ENCODE measurements at places on chromosomes 4 and X.

- no peak for DNase-seq
Observed at GRCh38 chr4:27016551-27016950, 155.9 kb downstream of the STIM2 start.

- DNase-seq, result no peak
Observed at GRCh38 chr4:101393256-101393655, 45.9 kb upstream of the PPP3CA start.

- DNase-seq, result no peak
Observed at GRCh38 chr4:102454268-102454667, 46.9 kb upstream of the NFKB1 start.

- no peak for DNase-seq
Observed at GRCh38 chr4:105158837-105159236, 12.2 kb downstream of the TET2 start.

DNA sequence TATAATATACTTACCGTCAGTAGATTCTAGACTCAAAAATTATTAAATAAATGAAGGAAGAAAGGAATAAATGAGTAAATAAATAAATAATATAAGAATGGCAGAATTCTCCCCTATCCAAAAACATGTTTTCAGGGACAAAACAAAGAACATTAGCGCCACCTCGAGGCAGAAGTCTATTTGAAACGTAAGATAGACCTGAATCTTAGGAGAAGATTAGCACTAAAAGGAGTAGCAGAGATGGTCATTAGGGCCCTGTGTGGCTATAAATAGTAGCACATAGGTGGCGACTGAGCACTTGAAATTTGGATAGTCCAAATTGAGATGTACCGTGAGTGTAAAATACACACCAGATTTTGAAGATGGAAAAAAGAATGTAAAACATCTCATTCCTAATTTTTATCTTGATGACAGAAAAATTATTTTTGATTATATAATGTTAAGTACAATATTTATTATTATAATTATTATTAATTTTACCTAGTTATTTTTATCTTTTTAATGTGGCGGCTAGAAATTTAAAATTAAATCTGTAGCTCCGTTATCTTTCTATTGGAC, 24.3 kb upstream of the SRD5A3 start:
- peak; percentile 47 for DNase-seq

GRCh38 chr4:26533685-26534084, 43.4 kb upstream of the CCKAR start:
- DNase-seq, result no peak

DNA sequence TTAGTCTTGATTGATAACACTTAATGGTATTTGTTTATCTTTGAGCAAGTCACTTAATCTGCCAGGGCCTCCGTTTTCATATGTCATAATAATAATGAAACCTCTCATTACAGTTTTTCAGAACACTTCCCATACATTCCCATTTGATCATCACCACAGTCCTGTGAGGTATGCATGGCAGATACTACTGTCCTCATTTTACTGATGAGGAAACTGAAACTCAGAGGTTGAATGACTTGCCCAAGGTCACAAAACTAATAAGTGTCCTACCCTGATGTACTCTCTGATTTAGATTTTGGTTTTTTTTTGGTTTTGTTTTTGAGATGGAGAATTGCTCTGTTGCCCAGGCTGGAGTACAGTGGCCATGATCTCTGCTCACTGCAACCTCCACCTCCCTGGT, 25.7 kb downstream of the ZFX start:
- DNase-seq, result no peak

- DNase-seq, result no peak
Observed at GRCh38 chr4:147913137-147913536, 181.2 kb downstream of the ARHGAP10 start.

- no peak for DNase-seq
Observed at GRCh38 chrX:69323786-69324720, 158.8 kb upstream of the PJA1 start.

DNA sequence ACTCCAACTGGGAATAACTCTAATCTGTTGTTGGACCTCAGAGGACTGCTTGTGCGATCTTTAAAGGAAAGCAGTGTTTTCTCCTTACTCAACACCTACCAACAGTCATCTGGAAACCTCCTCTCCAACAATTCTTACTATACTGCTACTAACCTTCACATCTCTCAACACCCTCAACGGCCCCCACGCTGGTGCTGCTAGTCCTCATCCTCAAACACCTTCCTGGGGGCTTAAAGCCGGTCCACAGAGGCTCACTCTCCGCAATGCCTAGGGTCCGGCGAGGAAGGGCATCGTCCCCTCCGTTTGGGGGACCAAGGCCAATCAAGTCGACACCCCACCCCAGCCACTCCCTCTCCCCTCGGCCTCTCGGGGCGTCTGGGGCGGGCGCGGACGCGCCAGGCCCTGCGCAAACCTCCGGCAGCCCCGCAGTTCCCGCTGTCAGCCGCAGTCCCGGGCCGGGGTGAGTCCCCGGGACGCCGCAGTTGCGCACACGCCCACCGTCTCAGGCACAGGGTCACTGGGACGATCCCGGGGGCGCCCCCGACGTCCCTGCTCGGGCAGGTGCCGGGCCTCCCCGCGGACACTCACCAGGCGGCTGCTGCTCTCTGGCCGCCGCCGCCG, 418 bp downstream of the TAB3 start:
- peak; percentile 8 for DNase-seq

GRCh38 chr4:34932591-34932990, 1311.7 kb downstream of the ARAP2 start:
- DNase-seq, result no peak

DNA sequence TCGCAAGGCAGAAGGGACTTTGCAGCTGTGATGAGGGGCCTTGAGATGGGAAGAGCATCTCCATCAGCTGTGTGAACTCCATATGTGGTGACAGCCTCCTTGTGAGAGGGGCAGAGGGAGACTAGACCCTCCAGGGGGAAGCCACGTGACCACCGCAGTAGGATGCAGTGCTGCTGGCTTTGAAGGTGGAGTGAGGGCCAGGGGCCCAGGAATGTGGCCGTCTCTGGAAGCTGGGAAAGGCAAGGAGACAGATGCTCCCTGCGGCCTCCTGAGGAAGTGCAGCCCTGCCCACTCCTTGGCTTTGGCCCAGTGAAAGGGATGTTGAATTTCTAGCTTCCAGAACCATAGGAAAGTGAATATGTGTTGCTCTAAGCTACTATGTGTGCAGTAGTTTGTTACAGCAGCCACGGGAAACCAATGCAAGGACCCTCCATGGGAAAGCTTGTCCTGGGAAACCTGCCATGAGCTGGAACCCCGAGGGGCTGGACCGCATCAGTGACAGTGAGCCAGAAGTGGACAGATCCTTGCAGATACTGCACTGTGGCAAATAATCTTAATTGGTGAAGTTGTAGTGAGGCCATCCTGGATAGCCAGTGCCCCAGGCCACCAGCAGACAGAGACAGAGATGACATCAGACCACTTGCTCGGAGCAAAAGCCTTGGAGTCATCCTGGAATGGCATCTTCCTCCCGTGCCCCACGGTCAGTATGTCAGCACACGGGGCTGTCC, 35.4 kb upstream of the SORCS2 start:
- no peak for DNase-seq

DNA sequence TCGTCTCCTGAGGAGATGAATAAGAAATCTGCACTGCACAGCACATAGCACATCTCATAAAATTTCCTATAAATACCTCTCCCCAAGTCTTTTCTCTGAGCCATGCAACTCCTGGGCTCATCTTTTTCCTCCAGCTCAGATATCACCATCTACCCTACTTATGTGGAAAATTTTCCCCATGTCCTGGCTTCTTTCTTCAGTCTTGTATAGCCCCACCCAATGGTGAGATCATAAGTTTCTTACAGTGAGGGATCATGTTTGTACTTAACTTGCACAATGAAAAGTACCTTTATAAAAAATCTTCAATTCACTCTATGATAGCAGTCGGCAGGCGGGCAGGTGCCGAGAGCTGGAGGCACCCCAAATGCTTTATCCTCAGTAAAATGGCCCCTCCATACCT, 198.6 kb upstream of the S100G start:
- no peak for DNase-seq

- DNase-seq, result no peak
Observed at GRCh38 chr4:172809319-172809718, 359.3 kb upstream of the GALNT7 start.

GRCh38 chr4:151658959-151659600, 101.7 kb downstream of the GATB start:
- DNase-seq, result no peak

- no peak for DNase-seq
Observed at GRCh38 chr4:146932116-146932515, 13.5 kb downstream of the TTC29 start.

GRCh38 chr4:59525885-59526284, 1674.2 kb upstream of the ADGRL3 start:
- no peak for DNase-seq

GRCh38 chrX:39654952-39655351, 442.8 kb downstream of the BCOR start:
- DNase-seq, result no peak

- no peak for DNase-seq
Observed at GRCh38 chrX:45363596-45363995, 162.9 kb upstream of the DIPK2B start.

- no peak for DNase-seq
Observed at GRCh38 chr4:89268679-89269078, 38.9 kb downstream of the GPRIN3 start.

GRCh38 chrX:38799995-38800580, 1.2 kb upstream of the MID1IP1 start:
- no peak for DNase-seq

DNA sequence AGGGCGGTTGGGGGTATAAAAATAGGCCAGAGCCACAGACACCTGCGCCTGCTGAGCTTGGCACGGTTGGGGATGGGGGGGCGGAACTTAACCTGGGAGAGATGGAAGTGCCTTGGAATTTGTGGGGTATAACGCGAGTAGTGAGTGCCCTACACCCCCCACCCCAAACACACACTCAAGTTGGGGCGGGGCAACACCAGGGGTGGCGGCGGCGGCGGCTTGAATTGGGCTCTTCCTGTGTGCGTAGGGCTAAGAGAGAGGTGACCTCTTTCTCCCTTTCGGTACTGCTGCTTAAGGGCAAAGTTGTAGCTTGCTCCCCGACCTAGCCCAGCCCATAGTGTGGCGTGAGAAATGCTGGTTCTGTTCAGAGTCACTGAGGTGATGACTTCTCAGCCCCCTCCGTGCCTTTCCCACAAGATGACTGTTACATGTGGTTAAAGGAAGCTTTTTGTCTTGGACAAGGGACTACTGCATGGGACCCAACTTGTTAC, 839 bp downstream of the STK26 start:
- peak; percentile 41 for DNase-seq

GRCh38 chrX:112866175-112866574, 25.5 kb upstream of the AMOT start:
- no peak for DNase-seq

DNA sequence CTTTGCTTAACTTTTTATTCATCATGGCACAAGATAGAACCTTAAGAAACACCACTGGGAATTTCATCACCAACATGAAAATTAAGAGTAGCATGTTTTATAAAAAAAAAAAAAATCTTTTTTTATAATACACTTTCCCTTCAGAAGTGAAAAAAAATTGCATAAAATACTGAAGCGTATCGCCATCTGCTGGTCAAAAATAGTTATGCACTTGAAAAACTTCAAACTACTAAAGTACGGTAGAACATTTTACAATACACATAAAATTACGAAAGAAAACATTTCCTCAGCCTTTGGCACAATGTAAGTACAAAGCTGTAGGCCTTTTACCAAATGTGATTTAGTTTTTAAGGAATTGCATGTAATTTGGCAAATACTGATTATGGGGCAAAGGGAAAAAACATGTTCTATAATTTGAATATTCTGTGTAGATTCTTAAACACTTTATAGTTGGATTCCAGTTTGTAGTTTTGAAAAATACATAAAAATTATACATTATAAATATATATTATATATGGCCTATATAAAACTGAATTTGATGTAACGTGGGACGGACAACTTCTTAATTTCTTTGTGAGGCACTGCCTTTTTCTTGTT, 26.5 kb downstream of the HCCS start:
- DNase-seq, result no peak

DNA sequence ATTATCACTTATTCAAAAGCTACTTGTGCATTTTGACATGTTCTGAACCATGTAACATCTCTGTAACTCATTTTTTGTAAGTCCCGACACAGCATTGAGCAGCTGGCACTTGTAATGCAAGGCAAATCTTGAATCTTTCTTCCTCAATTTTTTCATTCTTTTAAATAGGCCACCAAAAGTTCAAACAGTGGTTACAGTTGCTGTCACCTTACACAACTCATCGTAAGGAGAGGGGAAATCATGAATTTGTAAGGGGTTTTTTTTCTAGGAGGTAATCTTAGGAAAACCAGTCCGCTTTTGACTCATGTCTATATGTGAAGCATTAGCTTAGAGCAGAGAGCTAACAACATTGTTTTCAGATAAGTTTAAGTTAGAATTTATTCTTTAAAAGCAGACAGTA, 124.5 kb downstream of the PDLIM5 start:
- no peak for DNase-seq

GRCh38 chrX:21438792-21439191, 64.6 kb downstream of the CNKSR2 start:
- no peak for DNase-seq

DNA sequence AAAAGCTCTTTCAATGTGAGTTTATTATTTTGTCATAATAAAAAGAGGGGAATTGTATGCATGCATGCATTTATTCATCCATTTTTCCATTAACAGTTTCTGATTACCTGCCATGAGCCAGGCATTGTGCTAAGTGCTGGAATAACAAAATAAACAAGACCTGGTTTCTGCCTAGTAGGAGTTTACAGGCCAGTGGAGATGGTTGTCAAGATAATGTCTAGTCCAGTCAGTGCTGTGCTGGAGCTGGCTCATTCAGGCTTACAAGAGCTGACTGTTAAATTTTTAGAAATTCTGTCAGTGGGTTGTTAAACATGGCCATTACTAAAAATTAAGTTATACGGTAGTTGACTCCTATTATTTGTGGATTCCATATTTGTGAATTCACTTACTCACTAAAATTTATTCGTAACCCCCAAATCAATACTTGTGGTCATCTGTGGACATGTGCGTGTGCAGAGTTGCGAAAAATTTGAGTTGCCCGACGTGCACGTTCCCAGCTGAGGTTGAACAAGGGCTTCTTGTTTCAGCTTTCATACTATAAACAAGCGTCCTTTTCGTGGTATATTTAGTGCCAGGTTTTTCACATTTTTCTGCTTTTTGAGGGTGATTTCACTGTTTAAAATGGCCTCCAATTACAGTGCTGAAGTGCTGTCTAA, 172.3 kb upstream of the RPS6KA3 start:
- no peak for DNase-seq

GRCh38 chr4:127103681-127104115, 529.1 kb upstream of the INTU start:
- no peak for DNase-seq

GRCh38 chr4:150327262-150327780, 249.1 kb downstream of the DCLK2 start:
- DNase-seq, result no peak

DNA sequence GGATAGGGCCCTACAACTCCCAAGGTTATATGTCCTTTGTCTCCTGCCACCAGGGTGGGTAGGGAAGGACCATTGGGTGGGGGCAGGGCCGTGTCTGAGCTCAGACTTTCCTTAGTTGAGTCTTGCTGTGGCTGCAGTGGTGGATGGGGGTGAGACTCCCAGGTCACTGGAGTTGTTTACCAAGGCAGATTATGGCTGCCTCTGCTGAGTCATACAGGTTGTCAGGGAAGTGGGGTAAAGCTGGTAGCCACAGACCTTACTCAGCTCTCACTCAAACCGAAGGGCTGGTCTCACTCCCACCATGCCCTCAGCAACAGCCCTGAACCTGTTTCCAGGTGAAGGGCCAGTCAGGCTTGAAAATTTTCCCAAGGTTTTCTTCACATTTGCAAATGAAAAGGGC, 58.8 kb upstream of the FAAH2 start:
- no peak for DNase-seq

GRCh38 chr4:18020671-18021469, 685 bp downstream of the LCORL start:
- peak; percentile 30 for DNase-seq

GRCh38 chr4:25123236-25123635, 37.0 kb downstream of the SEPSECS start:
- DNase-seq, result no peak
